Neural crest cell (in vitro differentiated cells): ENCODE measurements at places on chromosomes 4 and X. TPM values are rescaled to one million over a fixed set of nuclear protein-coding genes. Genes with fewer than 3 reads are reported as not detected.

- no peak for DNase-seq
These were observed 915 bp upstream of the RAB33B start for GRCh38 chr4:139453041-139453370.

Gene SULT1E1
- total RNA-seq, result not detected in 2 replicates

Gene ARAF
- total RNA-seq, result 55.7 and 56.3 TPM in 2 replicates

Gene PDLIM5
- total RNA-seq, result 71.0 and 72.5 TPM in 2 replicates

GRCh38 chr4:8394061-8394519, 46.4 kb downstream of the ACOX3 start:
- no peak for DNase-seq

Gene CSAG1
- not detected in 2 replicates for total RNA-seq

Gene USP17L17
- not detected in 2 replicates for total RNA-seq

Gene EDA2R
- total RNA-seq, result 2.8 and 3.6 TPM in 2 replicates

- no peak for DNase-seq
These were observed 54.8 kb downstream of the ENOPH1 start for GRCh38 chr4:82484996-82485783.

DNA sequence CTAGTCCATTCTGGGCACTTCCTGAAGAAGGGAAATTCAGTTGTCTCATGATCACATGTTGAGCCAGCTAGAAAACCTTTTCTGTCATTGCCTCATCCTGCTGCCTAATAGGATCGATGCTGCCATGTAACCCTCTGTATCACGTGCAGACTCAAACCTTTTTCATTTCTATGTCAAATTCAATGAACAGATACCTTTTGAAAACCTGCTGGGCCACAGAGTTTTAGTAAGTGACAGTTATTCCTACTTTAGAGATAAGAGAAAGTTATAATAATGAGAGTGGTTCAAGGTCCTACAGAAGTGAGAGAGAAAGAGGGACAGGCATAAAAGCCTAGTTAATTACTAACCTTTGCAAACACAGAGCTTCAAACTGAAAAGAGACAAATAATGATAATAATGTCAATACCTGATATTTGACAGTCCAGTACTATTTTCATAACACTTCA, 46.0 kb downstream of the MAOA start:
- no peak for DNase-seq
